ENCODE measurements at places on chromosomes 11 and 22.

DNA sequence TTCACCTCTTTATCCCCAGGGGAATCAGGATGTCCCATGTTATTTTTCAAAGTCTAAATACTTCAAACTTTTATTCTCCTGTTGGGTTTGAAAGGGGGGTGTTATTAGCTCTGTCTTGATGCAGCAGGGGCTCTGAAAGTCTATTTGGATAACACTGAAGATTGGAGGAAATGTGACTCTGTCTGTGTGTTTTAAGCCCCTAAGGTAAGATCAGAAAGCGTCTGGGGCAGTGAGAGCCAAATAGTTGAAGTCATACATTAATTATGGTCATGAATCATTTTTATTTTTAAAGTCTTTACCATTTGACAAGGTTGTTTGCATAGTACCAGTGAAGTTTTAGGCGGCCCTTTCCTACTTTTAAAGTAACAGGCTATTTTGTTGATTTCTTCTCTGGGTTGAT is 139.0 kb downstream of the UVRAG start:
- DNase-seq = no peak

DNA sequence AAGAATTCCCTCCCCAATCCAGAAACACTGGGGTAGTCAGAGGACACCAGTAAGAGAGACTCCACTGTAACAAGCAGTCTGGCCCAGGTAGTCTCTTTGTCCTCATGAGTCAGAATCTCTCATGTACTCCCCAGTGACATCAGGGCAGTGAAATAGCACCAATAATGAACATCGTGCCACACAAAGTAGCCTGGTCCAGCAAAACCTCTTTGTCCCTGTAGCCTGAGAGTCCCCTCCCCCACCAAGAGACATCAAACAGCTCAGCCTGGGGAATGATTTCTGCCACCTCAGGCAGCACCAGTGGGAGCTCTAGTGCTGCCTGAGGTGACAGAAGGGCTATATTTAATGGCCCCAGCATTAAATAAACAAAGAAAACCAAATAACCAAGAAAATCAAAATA is 88.1 kb downstream of the SBF2 start:
- DNase-seq = no peak

DNA sequence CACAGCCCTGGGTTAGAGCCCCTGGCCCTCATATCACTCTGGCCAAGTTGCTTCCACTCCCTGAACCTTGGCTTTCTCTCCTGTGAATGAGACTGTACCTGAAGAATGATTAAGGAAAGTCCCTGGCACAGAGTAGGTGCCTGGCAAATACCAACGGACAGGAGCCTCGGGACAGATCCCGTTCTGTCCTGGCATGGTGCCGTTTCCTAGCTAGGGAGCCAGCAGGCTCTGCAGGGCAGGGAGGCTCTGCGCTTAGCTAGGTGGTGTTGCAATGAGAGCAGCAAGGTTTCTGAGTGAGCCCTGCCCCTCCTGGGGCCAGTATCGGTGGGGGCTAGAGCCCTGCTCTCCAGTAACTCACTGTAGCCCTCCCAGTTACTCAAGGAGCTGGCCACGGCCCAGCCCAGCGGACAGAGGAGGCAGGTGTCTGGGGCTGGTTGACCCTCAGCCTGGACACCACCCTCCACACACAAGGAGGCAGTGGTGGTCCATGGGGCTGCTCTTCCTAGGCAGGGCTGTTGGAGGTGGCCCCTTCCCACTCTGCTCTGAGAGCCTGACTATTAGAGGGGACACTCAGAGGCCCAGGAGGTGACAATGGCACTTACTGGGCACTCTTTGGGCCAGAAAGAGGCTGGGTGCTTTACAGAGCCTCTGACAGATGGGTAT is 74.4 kb downstream of the NFAM1 start:
- DNase-seq = no peak

DNA sequence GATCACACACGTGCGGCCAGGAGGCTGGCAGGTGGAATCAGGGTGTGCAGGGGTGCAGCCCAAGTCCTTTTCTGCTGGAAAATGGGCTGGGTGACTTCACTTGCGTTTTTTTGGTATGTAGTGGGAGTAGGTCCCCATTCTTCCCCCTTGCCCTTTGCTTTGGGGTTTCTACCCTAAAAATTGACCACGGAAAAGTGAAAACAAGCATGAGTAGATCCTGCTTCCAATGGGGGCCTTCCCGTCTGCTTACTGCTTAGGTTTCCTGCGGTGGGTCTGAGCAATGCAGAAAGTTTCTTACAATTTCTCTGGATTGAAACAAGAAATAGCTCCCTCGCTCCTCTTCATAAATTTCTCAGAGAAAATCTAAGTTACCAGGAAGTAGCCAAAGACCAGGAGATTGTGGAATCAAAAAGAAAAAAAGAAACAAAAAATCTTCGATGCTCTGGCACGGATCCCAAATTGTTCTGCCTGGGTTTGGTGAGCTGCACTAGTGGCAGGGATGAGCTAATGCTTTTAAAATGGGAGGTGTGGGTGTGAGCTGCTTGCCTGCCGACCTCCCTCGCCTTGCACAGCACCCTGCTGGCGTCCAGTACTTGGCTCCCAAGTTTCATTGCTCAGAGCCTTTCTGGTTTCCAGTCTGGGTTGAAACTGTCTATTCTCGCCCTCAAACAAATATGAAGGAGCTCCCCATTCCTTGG is 2.4 kb downstream of the TIMP3 start:
- no peak for DNase-seq

DNA sequence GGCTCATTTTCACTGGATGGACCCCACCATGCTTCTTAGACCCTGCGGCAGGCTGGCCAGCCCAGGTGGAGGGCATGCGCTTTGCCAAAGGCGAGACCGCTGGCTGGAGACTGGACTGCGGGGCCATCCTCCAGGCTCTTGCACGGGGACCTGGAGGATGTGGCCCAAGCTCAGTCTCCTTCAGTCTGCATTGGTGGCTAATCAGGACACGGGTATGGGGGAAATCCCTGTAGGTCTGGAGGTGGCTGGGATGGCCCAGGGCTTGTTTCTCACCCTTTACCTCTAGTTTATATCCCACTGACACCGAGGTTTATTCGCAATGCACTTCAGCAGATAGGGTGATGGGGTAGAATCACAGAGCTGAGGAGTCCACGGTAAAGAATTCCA is 45.0 kb downstream of the BCR start:
- no peak for DNase-seq

DNA sequence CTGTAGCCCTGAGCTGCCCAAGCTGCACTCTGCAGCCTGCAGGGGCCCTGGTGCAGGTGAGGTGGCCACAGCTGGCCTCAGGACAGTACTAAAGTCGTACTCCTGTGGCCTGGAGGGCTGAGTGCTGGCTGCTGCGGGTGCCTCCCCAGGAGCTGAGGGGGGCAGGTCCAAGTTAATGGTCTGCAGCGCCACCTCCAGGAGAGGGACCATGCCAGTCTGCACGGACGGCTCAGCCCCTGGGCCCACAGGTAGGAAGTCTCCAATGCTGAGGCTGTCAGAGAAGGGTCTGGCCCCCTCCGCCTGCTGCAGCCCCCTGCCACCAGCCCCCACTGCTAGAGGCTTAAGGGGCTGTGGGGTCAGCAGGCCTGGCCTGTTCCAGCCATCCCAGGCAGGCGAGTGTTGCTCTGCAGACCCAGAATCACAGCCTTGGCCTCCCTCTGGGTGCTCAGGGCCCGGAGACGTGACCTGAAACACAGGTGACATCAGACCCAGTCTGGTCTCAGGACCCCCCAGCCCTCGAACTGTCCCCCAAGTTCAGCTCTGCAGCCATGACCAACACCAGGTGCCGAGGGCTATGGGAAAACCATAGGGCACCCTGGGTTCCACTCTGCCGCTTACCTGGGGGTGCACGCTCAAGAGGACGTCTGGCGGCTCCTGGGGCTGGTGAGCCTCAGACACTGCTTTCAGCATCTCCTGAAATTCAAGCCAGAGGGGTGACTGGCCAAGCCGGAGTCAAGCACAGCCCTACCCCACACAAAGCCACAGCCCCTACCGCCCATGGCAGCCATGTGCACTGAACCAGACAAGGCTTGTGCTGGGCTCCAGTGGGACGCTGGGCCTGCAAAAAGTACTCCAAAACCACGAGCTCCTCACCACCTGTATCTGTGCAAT is 20.8 kb downstream of the SELENOO start:
- no peak for DNase-seq

DNA sequence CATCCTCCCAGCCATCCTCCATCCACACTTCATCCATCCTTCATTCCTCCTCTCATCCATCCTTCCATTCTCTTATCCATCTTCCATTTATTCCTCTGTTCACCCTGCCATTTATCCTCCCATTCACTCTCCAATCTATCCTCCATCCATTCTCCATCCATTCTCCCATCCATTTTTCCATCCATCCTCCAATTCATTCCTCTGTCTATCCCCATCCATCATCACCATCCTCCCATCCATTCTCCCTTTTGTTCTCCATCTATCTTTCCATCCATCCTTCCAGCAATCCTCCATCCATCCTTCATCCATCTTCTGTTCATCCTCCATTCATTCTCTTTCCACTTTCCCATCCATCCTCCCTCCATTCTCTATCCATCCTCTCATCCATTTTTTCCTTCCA is 28.7 kb downstream of the IGLL1 start:
- DNase-seq = no peak

- DNase-seq = no peak
Measured at GRCh38 chr11:72239849-72240460, 4.0 kb downstream of the PHOX2A start.

DNA sequence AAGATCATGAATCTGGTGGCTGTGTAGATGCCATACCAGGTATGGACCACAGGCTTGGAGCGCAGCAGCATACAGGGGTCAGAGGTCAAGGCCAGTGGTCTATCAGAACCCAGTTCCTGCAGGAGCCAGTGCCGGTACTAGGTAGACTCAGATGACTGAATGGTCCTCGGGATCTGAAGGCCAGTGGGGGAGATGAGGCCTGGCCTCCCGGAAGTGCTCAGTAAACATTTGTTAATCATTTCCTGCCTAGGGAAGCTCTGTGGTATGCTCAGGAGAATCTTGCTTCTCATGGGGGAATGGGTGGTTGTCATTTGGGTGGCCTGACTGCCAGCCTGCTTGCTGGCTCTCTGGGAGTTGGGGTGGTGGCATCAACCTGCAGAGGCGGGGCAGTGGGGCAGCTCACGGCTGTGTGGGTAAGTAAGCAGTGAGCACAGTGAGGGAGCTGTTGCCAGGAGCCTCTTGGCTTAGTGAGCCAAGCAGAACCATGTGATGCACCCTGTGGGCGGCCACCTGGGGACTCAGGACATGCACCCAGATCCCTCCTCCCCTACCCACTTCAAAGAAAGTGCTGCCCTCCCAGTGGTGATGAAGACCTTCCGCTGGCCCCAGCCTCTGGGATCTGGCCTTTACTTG is 33.0 kb downstream of the PTPRJ start:
- peak; percentile 79 for DNase-seq

DNA sequence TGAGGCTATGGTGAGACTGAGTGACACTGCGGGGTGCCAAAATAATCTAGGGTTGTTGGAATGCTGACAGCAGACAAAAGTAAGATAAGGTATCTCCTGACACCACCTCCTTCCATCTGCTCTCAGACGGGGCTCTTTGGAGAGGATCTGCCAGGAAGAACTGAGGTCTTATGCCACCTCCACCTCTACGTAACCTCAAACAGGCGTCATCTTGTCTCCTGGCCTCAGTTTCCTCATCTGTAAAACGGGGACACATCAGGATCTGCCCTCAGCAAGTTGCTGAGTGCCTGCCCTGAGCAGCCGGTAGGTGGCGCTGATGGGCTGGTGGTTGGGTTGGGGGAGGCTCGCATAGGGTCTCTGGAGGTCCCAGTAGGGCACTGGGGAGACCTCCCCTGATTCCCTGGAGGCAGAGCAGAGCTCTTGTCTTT is 1.7 kb upstream of the MYEOV start:
- peak; percentile 71 for DNase-seq
